Activated CD4-positive, alpha-beta T cell treated with anti-CD3 and anti-CD28 coated beads, Interleukin-2, Interleukin-4, amounts not matched to agents 100 ng/mL and 50 ng/mL, durations not matched to agents 16 hours and 8 hours (primary cell): ENCODE measurements at places on chromosomes 5 and 9.

GRCh38 chr5:13648822-13649221 is 295.7 kb downstream of the DNAH5 start:
- DNase-seq: no peak

DNA sequence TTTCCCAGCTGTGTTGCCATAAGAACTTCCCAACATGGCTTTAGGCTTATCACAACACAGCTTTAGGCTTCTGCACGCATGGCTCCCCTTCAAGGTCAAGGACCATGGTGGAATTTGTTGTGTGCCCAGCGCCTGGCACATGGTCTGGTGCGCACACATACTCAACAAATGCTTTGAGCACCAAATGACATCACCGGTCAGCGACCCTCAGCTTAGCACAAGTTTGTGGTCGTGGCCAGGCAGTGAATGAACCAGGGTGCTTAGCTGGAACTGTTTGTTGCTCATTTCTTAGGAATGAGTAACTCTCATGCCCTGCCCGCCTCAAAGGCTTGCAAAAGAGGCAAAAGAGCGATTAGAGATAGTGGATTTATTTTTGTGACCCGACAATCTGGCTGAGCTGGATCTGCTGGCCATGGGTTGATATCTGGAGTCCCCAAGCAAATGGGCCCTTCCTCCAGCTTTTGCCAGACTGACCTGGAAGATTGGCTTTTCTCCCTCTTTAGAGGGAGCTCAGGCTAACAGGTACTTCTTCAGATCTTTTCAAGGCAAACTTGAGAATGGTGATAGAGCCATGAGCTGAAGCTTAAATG is 58.9 kb downstream of the DAP start:
- DNase-seq: no peak

DNA sequence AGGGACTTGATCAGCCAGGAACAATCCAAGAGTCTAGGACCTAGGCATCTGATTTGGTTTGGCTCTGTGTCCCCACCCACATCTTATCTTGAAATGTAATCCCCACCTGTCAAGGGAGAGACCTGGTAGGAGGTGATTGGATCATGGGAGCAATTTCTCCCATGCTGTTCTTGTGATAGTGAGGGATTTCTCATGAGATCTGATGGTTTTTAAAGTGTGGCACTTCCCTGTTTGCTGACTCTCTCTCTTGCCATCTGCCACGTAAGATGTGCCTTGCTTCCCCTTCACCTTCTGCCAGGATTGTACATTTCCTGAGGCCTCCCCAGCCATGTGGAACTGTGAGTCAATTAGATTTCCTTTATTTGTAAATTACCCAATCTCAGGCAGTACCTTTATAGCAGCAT is 201.7 kb upstream of the ACTBL2 start:
- no peak for DNase-seq

- no peak for DNase-seq
Observed at GRCh38 chr9:117080765-117081390, 334.0 kb downstream of the ASTN2 start.

GRCh38 chr5:61576556-61576955 is 244.5 kb downstream of the ZSWIM6 start:
- DNase-seq: no peak

DNA sequence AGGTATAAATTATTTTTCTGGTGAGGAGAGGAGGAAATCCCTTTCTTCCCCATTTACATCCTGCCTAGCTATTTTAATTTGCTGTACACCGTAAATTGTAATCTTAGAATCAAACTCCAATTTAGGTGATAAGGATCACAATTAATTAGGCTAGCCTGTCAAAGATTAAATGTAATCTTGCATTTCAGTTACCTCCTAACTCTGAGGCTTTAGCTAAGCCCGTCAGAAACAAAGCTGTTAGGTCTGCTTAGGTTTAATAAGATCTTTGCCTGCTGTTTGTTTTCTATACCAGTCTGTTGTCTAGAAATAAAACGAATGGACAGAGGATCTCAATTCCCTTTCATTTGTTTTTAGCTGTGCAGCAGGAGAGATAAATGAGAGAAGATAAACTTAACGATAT is 51.5 kb downstream of the PIK3R1 start:
- no peak for DNase-seq

DNA sequence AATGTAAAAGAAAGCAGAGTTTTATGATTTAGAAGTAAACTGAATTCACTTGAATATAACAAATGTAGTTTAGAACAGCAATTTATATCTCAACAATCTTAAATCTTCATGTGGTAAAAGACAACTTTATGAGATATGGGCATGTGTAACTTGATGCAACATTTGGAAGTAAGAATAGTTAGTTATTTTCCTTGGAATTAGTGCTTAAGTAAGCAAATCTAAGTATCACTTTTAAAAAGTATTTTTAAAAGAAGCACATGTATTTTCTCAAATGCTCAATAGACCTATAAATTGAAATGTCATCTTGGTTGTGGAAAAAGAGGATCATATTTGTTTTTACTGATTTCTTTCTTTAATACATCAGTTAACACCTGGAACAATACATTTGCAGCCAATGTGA is 340.3 kb upstream of the CDH6 start:
- no peak for DNase-seq

DNA sequence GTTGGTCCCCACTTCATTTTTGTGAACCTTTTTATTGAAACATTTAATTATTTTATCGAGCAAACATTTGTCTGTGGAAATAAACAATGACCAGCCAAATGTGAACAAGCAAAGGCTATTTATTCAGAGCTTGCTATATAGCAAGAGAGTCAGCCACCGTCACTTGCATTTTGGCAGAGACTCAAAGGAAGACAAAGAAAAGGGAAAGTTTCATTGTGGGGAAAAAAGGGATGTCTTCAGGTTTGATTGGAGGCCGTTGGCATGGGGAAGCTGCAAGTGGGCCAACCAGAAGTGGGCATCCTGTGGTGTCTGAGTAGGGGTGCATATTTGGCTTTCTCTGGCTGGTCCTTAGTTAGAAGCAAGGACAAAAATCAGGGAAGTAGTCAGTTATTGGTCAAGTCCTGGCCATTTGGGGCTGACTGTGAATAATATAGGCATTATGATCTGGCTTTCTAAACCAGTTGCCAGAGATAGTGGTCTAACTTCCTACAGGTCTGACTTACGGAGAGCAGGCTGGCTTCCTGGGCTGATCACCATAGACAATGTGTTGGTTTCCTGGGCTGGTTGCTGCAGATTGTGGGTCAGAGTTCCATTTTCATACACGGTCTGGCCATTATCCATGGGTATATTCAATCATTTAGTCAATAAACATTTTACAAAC is 16.6 kb downstream of the ENC1 start:
- no peak for DNase-seq

GRCh38 chr9:121734465-121734864 is 83.0 kb downstream of the DAB2IP start:
- DNase-seq: no peak

DNA sequence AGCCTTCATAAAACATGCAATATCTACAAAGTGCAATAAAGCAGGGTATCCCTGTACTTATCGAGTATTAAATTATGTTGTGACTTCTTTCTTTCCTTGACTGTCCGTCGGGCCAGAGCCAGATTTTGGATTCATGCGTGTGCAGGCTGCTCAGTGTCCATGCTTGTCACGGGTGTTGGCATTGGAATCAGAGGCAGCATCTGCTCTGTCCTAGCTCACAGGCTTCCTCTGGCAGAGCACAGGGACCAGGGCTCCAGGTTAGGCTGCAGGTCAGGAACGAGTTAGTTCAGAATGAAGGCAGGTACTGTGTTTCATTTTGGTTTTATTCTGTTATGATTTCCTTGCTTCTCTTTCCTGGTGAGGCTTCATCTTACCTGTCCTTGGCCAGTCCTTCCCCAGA is 249.8 kb downstream of the AUH start:
- DNase-seq: no peak

DNA sequence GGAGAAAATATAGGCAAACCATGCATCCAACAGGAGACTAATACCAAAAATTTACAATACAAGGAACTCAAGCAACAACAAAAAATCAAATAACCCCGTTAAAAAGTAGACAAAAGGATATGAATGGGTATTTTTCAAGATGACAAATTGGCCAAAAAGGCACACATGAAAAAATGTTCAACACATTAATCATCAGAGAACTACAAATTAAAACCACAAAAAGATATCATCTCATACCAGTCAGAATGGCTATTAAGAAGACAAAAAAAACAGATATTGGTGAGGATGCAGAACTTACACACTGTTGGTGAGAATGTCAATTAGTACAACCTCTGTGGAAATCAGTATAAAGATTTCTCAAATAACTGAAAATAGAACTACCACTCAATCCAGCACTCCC is 35.0 kb downstream of the TEX10 start:
- no peak for DNase-seq

DNA sequence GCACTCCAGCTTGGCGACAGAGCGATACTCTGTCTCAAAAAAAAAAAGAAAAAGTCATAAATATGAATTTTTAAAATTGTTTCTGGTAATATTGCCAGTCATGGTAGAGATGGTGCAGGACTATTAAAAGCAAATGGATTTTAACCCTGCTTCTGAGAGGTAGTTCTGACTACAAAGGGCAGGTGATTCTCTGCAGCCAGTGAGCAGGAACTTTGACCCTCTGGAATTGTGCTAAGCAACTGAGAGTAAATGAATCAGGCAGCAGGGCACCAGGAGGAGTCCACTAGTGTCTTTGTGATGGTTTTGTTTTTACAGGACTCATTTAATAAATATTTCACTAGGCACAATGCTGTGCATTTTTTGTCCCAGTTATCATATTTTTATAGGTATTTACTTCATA is 781.2 kb downstream of the TLE4 start:
- DNase-seq: no peak

DNA sequence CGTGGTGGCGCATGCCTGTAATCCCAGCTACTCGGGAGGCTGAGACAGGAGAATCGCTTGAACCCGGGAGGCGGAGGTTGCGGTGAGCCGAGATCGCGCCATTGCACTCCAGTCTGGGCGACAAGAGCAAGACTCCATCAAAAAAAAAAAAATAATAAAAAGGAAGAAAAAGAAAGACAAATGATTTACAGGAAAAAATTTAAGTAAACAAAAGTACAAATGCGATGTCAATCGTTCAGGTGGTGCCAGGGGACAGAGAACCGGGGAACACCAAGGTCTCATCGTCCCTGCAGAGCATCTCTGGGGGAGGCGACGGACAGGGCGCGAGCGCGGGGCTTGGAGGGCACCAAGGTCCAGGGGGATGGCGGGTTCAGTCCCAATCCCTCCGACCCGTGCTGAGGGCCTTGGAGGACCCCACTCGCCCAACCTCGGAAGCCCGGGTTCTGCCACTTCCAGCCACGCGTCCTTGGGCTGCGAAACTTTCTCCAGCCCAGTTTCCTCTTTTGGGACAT is 607 bp upstream of the HNRNPAB start:
- no peak for DNase-seq

DNA sequence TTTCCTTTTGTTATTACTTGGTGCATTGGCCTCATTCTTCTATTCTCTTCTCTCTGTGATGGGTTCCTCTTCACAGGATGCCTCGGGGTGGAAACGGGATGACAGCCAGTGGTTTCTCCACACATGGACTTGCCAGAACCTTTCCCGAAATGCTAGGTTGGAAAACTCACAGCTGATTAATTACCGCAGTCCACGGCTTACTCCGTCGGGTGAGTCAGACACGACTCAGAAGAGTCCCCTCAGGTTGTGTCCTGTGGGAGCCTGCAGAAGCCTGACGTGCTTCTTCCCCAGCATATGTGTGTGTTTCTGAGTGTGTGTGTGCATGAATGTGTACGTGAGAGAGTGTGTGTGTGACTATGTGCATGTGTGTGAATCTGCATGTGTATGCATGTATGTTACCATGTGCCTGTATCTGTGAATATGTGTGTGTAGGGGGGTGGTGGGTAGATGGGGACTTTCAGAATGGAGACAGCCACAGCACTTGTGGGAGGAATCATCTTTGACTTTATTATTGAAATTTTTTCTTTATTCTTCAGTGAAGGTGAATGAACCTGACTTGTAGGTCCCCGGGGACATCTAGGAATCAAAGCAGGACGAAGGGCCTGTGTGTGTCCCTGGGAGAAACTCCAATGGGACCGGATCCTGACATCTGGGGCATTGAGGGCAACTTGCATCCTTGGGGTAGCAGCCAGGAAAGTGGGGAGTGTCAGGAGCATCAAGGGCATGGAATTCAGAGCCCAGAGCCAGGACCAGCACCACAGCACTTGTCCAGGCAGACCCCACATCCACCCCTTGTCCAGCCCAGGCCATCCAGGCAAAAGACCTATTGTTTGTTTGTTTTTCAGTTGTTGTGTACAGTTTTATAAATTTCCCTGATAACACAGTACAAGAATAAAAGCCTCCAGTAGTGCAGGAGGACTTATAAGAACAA is 21.9 kb upstream of the MED10 start:
- no peak for DNase-seq

DNA sequence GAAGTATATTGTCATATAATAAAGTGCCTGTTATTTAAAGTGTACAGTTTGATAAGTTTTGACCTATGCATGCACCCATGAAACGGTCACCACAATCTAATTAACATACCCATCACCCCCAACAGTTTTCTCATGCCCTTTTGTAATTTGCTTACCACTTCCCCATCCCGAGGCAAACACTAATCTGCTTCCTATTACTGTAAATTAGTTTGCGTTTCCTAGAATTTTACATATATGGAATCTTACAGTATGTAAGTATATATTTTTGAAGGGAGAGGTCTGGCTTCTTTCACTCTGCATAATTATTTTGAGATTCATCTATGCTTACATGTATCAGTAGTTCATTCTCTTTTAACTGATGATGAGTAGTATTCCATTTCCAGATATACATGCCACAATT is 56.5 kb downstream of the AMBP start:
- no peak for DNase-seq

GRCh38 chr9:68728731-68729130 is 23.7 kb downstream of the PIP5K1B start:
- no peak for DNase-seq

- DNase-seq: no peak
Observed at GRCh38 chr9:113798062-113799030, 77.8 kb upstream of the ZNF618 start.

DNA sequence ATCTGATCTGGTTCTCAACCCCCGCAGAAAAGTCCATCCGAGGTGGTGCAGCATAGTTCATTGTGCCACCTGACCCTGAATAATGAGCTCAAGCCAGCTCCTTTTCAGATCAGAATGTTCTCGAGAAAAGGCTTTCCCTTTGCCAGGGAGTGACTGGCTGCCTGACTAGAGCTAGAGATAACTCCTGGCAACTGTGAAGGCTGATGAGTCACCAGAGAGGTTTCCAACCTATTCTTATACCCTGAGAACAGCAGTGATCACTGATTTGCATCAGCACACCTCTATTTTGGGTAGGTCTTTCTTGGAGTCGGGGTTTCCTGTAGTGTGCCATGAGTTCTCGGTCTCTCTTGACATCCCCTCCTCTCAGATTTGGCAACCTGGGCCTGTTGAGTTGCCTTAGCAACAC is 127.9 kb downstream of the PIK3R1 start:
- peak; percentile 64 for DNase-seq
